ENCODE measurements at places on chromosomes 7 and 10.

DNA sequence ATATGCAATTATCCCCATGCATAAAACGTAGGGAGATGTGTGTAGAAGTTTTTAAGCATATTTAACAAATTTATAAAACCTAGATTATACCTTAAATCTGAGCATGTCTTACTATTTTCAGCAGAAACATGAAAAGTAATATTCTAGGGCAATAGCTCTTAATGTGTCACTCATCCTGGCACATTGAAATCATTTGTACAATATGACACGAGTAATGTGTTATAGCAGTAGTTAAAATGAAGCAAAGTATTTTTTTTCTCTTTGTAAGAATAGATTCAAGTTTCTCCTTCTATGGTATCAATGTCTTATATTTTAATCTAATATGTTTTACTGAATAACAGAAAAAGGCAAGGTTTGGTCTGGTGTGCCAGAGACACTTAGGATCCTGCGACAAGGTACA, 274.9 kb upstream of the PLXDC2 start:
- DNase-seq: no peak

DNA sequence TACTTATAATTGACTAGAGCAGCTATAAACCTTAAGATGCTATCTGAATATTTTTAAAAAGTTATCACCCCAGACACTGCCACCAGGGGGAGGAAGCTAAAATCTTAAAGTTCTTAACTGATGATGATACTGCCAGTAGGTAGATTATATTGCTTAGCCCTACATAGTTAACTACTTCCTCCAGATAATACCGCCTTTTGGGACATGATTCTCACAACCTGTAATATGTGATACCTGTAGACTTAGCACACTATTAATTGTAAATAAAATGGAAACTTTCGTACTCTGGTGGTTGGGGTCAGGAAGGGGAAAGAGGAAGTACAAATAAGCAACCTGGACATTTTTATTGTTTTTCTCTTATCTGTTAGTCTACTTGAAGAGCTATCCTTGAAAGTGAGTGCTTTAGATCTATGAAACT, 268.9 kb downstream of the ADK start:
- DNase-seq: no peak

DNA sequence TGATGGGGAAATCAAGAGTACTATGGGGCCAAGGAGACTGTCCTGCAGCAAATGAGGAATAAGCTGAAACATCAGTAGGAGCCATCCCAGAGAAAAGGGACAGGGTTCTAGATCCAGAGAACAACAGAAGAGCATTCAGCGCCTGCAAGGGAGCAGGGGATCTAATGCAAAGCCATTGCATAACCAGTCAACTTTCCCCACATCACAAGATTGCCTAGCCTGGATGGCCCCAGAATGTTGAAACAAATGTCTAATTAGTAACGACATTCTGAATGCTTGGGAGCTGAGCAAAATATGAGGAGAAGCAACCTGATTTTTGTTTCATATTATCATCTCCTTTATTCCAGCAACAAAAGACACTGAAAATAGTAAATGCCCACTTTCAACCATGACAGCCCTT, 2.7 kb upstream of the MPP7 start:
- no peak for DNase-seq

- DNase-seq: no peak
Measured at GRCh38 chr7:151540146-151540545, 20.5 kb upstream of the RHEB start.

GRCh38 chr7:2512179-2512661, 7.4 kb upstream of the LFNG start:
- no peak for DNase-seq

GRCh38 chr7:30185496-30185895, 50.7 kb downstream of the MTURN start:
- DNase-seq: no peak

DNA sequence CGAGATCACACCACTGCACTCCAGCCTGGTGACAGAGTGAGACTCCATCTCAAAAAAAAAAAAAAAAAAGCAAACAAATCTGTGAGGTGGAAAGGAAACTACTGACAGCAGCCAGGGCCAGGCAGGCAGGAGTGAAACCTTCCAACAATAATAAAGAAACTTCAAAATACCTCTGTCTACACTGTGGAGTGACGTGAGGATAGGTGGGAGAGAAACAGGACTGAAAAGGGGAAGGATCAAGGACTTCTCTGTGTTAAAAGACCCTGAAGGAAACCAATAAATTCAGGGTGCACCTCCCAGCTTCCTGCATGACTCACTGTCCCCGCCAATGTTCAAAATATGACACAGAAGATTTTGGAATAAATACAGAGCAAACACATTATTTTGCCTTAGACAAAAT, 82.9 kb downstream of the KIAA1549 start:
- DNase-seq: no peak

DNA sequence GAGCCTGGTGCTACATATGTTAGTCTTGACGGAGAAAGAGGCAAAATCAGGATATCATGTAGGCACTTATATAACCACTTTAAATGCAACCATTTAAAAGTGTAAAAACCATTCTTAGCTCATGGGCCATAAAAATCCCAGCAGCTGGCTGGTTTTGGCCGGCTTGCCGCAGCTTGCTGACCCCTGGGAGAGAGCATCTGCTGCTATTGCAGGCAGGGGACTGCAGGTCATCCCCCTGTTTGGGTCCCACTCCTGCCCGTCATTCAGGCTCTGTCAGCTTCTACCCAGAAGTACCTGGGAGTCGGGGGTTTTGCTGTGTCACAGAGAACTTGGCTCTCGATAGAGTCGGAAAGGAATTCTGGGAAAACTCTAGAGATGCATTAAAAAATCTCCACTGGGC, 187.4 kb downstream of the CUX1 start:
- no peak for DNase-seq

DNA sequence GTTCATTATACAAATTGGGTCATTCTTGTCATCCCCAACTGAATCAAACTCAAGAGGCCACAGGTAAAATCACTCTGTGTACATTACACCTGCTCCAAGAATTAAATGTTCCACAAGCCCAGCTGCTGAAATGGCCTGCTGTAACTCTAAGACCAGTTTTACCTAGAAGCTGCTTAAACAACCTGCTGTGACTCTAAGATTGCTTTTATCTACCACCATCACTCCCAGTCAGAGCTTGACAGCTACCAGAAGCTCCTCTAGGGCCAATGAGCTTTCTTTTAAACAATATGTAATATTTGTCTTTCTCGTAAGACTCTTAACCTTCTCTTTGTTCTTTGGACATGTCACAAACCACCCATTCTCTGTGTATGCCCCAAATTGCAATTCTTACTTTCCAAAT, 141.8 kb upstream of the LRGUK start:
- DNase-seq: no peak

GRCh38 chr7:3134745-3135144, 91.1 kb upstream of the CARD11 start:
- no peak for DNase-seq

DNA sequence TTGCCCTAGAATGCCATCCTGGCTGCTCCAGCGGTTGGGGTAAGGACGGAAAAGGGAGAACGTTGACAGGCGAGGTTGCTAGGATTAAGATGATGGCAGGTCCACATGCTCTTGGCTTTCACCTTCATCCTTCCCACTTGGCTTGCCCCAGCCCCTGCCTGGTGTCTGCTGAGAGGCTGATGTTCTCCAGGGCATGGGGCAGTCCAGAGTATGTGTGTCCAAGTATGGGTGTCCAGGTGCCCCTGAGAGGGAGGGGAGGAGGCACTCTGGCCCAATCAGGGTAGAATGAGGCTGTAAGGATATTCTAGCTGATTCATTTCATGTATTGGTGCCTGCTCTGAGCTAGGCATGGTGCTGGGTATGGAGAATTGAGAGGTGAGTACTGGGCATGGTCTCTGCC, 12.6 kb downstream of the NEURL1 start:
- no peak for DNase-seq

- no peak for DNase-seq
Measured at GRCh38 chr7:90061077-90061476, 93.2 kb upstream of the STEAP1 start.

GRCh38 chr10:15585303-15585715, 134.4 kb downstream of the ITGA8 start:
- DNase-seq: no peak

GRCh38 chr7:44607141-44608068, 978 bp downstream of the OGDH start:
- DNase-seq: no peak

- DNase-seq: no peak
Measured at GRCh38 chr10:72315611-72316385, 38.9 kb downstream of the DNAJB12 start.

- no peak for DNase-seq
Measured at GRCh38 chr7:130838738-130839137, 104.7 kb upstream of the KLF14 start.

DNA sequence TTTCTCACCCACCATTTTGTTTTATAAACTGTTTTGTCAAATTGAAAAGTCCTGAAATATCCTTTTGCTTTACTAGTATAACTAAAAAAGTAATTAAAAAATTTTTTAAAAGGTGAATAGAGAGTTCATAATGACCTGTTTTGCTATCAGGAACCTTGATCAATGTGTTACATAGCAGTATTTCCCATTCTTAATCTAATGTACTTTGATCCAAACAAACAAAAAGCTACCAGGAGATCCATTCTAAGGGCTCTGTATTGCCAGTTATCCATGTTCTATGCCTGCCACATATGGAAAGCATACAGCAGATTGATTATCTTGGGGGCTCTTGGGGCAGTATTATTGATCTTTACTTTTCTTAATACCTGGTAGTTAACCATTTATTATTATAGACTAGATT, 32.1 kb downstream of the ZMYND11 start:
- DNase-seq: no peak

DNA sequence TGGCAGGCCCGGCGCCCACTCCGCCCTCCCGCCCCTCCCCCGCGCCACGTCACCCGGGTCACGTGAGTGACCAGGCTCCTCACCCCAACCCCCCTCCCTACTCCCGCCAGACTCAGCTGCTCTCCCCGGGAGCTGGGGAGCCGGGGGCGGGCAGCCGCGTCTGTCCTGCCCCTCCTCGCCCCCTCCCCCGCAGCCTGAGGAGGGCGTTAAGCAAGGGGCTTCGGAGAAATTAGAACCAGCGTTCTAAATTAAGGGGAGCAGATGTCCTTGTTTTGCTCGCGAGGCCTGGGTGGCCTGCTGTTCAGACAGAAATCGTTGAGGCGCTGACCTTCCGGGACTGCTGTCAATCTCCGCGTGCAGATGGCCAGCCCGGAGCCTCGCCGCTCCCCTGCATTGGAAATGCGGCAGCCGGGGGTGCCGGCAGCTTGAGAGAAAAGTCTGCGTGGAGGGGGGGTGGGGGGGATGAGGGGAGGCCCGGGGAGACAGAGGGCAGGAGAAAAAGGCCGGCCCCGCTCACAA, 102.2 kb upstream of the ZNF438 start:
- no peak for DNase-seq

DNA sequence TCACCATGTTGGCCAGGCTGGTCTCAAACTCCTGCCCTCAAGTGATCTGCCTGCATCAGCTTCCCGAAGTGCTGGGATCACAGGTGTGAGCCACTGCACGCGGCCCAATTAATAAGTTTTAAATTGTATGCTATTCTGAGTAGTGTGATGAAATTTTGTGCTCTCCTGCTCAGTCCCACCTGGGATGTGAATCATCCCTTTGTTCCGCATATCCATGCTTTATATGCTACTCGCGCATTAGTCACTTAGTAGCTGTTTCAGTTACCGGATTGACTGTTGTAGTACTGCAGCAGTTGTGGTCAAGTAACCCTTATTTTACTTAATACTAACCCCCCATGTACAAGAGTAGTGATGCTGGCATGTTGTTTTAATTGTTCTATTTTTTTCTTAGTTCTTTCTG, 47.3 kb upstream of the OIT3 start:
- no peak for DNase-seq

DNA sequence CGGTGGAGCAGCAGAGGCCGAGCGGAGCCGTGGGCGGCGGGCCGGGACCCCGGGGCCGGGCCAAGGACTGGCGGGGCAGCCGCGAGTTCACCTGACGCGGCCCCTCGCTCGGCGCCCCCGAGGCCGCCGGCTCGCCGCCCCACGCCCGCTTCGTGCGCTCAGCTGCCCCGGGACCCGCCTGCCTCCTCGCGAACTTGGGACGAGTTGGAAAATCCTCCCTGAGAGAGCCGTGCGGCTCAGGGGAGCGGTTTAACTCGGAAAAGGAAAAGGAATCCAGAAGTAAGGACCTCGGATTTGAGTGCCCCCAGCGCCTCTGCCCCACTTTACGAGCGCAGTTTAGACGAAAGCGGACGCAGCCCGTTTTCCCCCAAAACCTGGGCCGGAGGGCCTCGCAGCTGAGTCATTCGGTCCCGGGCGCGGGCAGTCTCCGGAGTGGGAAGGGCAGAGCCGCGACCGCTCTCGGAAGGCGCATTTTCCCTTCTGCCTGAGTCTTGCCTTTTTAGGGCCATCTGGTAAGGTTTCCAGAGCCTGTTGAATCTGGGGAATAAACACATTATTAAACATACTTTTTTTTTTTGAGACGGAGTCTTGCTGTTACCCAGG, 744 bp downstream of the CREM start:
- DNase-seq: no peak

GRCh38 chr7:91434836-91435235, 170.6 kb downstream of the FZD1 start:
- DNase-seq: no peak

GRCh38 chr10:66748217-66748616, 177.6 kb upstream of the LRRTM3 start:
- no peak for DNase-seq

GRCh38 chr7:122380992-122381391, 76.4 kb upstream of the FEZF1 start:
- DNase-seq: peak; percentile 75

- no peak for DNase-seq
Measured at GRCh38 chr10:27188897-27189296, 33.7 kb downstream of the MASTL start.

GRCh38 chr10:91758303-91759146, 39.7 kb upstream of the TNKS2 start:
- DNase-seq: peak; percentile 11

GRCh38 chr10:109957092-109957797, 33.9 kb upstream of the XPNPEP1 start:
- no peak for DNase-seq

- DNase-seq: no peak
Measured at GRCh38 chr7:99372275-99373090, 2.0 kb upstream of the ARPC1B start.

GRCh38 chr7:68680235-68680872, 917.9 kb upstream of the AUTS2 start:
- DNase-seq: no peak

DNA sequence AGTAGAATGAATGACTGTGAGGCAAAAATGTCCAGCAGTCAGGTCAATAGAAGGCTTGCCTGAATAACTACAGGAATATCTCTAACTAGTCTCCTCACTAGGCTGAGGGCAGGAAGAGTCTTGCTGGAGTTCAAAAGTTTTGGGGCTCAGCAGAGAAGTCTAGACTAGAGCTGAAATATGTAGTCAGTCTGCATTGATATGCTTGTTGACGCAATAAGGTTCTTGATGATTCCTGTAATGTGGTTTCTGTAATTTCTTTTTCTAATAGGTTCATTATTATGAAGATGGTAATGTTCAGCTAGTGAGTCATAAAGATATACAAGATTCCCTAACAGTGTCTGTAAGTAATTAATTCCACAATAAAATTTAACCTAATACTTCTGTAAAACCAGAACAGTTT, 41.5 kb upstream of the ST7 start:
- DNase-seq: no peak

All from NCI-H1436 treated with DMSO at 0.1 percent for 48 hours (cell line).